ENCODE measurements at places on chromosomes 4 and X.

GRCh38 chr4:67685532-67685859 is 15.5 kb downstream of the UBA6 start:
- no peak for DNase-seq
- no peak overlapping the region for H3K4me3 ChIP-seq
- H3K27ac ChIP-seq: no peak overlapping the region
- H3K36me3 ChIP-seq: no peaks in the 10 kb centered on the region

GRCh38 chr4:20351360-20352162 is 99.9 kb downstream of the SLIT2 start:
- no peak overlapping the region for H3K4me3 ChIP-seq
- no peaks in the 10 kb centered on the region for H3K4me1 ChIP-seq
- DNase-seq: no peak
- H3K36me3 ChIP-seq: no peaks in the 10 kb centered on the region
- H3K27ac ChIP-seq: no peak overlapping the region

DNA sequence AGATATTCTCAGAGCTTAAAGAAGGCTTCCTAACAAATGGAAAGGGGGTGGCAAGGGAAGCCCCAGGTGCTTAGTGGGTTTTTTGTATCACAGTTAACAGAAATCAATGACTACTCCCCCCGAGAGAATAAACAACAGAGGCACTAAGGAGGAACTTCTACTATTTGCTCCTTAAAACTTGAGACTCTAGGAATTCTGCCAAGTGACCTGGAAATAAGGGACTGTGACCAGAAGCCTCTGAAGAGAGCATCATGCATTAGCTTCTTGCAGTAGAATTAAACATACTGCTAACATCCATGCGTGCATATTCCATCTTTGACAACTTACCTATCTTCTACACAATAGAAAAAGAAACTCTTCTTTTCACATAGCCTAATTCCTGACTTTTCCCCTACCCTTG is 86.8 kb downstream of the CAMK2D start:
- no peaks in the 10 kb centered on the region for H3K36me3 ChIP-seq
- DNase-seq: no peak
- peaks cover 11% of the 10 kb centered on the region for H3K4me1 ChIP-seq
- no peak overlapping the region for H3K27ac ChIP-seq
- no peaks in the 10 kb centered on the region for H3K27me3 ChIP-seq

GRCh38 chr4:184748251-184748652 is 14.4 kb upstream of the CENPU start:
- H3K27me3 ChIP-seq: no peaks in the 10 kb centered on the region
- H3K36me3 ChIP-seq: no peaks in the 10 kb centered on the region
- peaks cover 12% of the 10 kb centered on the region for H3K4me1 ChIP-seq

- H3K27ac ChIP-seq: peak overlapping the region; percentile 85
- peak; percentile 66 for DNase-seq
- peaks cover 3% of the 10 kb centered on the region for H3K4me1 ChIP-seq
- H3K4me3 ChIP-seq: no peak overlapping the region
- no peaks in the 10 kb centered on the region for H3K36me3 ChIP-seq
- no peaks in the 10 kb centered on the region for H3K27me3 ChIP-seq
These were observed 112.2 kb upstream of the ENPP6 start for GRCh38 chr4:184329659-184330400.

All from breast epithelium (tissue), 4 donors.